RKO (cell line): ENCODE measurements at places on chromosomes 4 and X.

- DNase-seq = no peak
Observed at GRCh38 chr4:1539859-1540600, 133.8 kb upstream of the NKX1-1 start.

DNA sequence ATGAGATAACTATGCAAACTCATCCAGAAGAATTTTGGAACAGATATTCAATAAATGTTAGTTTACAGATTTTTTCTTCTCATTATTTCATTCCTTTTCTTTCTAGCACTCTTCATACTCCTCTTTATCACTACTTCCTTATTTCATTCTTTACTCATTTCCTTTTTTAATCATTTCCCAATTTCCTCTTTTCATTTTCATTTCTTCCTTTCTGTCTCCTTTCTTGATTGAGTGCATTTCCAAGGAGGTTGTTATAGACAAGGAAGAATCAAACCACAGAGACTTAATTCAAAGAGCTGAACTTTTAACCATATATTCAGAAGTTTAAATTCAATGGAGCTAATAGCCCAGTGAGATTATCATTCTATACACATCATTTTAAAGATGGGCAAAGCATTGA, 600.7 kb downstream of the ARAP2 start:
- no peak for DNase-seq

- no peak for DNase-seq
Observed at GRCh38 chr4:54060116-54060515, 4.3 kb downstream of the CHIC2 start.

DNA sequence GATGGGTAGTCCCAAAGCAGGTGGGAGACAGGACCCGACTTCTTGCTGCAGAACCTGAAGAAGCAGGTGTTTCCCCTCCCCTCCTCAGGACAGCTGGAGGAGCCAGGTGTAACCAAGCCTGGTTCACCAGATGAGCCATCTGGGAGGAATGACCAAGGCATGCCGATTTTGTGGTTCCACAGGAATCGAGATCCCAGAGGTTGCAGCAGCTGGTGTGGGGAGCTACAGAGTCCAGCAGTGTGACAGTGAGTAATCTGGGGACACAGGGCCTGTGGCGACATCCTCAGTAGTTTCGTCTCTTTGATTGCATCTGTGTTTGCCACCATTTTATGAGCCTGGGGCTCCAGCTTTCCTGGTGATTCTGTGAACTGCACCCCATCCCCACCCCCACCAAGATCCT, 2.6 kb upstream of the NDP start:
- no peak for DNase-seq

DNA sequence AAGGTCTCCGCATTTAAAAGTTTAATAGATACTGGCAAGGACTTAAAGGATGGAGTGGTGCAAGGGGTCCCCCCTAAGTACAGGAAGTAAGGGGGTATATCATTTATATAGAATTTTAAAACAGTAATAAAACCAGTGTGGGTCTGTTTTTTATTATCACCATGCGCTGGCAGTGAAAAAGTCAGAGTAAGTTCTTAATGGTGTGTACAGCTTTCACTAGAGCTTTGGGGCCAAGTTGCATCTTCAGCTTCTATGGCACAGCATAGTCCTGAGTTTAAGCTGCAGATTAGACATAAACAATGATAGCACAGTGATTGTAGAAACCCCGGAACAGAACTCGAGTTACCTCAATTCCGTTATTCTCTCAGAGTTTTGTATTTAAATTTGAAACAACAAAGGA, 27.6 kb downstream of the RHOH start:
- no peak for DNase-seq

DNA sequence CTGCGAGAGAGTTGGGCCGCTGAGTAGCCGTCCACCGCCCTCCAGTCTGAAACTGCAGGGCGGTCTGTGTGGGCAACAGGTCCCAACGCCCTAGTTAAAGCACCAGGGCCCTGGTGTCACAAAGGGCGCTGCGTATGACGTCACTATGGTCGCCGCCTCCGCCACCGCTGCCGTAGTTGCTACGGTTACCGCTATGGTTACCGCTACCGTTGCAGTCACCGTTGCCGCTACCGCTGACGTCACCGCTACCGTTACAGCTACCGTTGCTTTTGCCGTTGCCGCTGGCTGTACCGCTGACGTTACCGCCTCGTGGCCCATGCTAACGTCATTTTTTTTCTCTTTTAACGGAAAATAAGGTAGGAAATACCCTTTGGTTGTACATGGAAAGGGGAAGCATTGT, at the start of gene PPP1R2C:
PPP1R2C (minus strand) TSS at position 68 of the 400 bp plus-strand sequence. CDS start 84 bp downstream, outside the sequence.
- no peak for DNase-seq

GRCh38 chrX:3312109-3312508, 34.3 kb downstream of the MXRA5 start:
- no peak for DNase-seq

DNA sequence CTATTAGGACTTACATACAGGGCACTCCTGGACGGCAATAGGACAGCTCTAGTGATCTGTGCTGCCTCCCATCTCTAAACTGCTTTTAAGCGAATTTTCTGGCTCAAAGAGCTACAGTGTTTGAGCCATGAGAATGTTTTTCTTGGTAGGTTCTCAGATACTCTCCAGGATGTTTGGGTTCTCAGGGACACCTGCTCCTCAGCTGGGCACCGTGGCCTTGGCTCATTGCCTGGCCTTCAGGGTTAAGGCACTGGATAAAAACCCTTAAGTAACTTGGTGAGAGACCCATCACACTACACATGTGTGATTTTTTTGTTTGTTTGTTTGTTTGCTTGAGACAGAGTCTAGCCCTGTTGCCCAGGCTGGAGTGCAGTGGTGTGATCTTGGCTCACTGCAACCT, 38.5 kb upstream of the HERC5 start:
- DNase-seq = no peak

- peak; percentile 82 for DNase-seq
Observed at GRCh38 chrX:107676559-107677378, 48.5 kb downstream of the PRPS1 start.

DNA sequence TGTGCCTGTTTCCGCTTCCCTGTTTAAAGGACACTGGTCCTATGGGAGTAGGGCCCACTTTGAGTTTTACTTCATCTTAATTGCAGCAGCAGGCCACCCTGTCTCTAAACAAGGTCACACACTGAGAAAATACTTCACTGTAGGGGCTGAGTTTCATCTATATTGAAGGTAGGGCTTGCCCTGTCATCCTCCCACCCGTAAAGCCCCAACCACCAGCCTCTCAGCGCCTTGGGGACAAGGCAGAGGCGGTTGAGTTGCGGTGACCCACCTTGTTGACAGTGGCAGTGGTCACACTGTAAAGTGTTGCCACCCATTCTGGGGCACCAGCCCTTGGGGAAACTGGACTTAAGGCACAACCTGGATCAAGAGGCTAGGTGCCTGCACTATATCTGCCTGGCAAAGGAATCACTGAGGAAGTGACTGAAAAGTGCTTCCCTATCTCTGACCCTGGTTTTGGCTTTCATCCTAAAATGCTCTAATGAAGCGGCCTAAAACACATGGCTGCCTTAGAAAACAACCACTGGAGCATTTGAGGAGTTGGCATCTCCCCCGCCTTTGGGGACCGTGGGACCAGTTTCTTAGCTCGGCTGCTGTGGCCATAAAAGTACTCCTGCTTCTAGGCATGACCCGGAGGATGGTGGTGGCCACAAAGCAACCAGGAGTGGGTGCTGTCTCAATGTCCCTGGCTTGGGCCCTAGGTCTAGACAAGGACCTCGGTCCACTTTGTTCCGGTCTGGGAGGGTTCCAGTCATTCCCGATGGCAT, 7.8 kb upstream of the WDR1 start:
- DNase-seq = no peak

DNA sequence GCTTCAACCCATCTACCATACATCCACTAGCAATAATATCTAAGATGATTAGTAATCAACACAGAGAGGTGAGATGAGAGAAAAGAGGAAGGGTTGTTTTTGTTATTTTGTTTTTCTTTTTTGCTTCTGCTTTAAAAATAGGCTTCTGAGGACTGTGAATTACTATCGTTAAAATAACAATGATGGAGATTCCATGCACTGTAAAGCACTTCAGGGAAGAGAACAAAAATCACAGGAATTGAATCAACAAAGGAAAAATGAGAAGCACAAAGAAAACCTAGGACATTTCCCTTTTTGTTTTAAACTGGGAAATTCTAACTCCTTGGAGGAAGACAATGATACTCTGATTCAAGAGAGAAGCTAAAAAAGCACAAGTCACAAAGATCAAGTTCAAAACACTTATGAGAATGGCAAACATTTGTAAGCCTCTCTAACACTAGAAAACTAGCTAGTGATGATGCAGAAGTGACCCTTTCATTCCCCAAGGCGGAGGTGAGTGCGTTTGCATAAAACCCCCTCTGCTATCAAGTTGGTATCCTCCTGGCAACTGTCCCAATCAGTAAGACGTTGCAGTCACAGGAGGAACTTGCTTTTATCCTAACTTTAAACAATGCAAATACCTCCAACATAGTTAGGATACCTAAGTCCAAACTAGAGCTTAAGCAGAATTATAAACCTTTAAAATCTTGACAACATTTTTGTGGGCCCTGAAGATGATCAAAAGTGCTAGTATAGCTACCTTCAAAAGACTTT, 308.5 kb downstream of the CAMK2D start:
- DNase-seq = no peak

- DNase-seq = peak; percentile 69
Observed at GRCh38 chrX:130916636-130917422, 13.8 kb upstream of the ENOX2 start.

DNA sequence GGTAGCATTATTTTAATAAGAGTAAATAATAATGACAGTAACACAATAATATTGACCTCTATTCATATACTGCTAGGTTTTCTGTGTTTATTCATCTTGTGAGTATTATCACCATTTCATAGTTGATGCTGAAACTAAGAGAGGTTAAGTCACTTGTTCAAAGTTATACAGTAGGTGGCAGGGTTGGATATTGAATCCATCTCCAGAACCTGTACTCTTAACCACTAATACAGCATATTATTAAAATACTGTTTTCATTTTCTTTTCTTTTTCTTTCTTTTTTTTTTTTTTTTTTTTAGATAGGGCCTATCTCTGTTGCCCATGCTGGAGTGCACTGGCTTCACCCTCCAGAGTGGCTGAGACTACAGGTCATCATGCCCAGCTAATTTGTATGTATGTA, 7.1 kb upstream of the ELF2 start:
- DNase-seq = peak; percentile 39

GRCh38 chrX:38841750-38842149, 40.5 kb downstream of the MID1IP1 start:
- no peak for DNase-seq

DNA sequence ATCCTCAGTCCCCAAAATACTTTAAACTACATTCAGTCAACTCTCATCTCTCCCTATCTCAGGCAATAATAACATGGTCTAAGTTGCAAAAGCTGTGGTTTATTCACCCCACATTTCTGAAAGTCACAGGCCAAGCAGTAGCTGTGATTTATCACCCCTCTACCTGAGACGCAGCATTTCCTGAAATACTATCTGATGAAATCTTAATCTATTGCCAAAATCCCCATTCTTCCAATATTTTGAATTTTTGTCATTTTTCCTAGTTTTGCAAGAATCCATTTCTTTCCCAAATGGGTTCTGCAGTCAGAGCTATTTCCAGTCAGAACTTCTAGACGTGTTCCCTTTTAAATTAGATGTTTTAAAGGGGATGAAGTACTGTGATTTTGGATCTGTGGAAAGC, 148.3 kb downstream of the BANK1 start:
- no peak for DNase-seq

DNA sequence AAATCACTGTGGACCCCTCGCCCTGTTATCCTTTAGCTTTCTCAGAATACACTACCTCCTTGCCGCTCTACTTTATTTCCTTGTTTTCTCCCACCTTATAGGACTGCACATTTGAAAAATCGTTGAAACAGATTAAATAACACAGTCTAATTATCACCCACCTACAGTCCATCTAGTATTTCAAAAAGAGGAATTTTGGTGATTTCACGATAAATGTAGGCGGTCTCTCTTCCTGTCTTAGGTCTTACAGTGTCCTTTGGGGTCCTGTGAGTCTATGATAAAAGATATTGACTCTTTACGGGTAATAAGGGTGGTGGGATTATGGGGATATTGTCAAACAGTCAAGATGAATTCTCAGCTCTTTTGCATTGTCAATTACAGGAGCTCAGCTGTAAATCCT, 2.4 kb upstream of the TBL1X start:
- no peak for DNase-seq

GRCh38 chr4:15938640-15939039, at the start of gene FGFBP1:
FGFBP1 (minus strand) TSS chr4:15938740; CDS start chr4:15936632, 2,108 bp downstream.
- DNase-seq = no peak

- no peak for DNase-seq
Observed at GRCh38 chrX:129983575-129984110, 1.2 kb downstream of the BCORL1 start.

- DNase-seq = no peak
Observed at GRCh38 chr4:137312257-137312656, 220.0 kb downstream of the PCDH18 start.

DNA sequence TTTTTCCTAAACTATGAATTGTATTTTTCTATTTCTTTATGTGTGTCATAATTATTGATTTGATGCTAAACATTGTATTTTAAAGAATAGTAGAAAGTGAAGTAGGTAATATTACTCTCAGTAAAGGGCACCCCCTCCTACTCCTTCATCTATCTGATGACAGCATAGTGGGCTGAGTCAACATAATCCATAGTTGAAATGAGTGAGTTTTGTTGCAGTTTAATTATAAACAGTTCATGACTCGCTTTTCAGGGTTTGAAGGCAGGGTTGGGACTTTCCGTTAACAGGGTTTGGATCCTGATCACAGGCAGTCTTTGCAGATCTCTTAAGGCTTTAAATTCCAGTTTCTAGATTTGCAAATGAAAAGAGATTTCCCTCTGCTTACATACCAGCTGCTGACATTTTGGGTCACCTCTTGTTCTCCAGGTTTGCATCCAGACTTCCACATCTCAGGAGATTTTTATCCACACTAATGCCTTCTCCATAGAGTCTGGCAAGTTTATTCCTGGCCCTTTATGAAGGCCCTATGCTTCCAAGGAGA, 54.0 kb upstream of the TACR3 start:
- no peak for DNase-seq

- no peak for DNase-seq
Observed at GRCh38 chr4:158814636-158815330, 46.0 kb downstream of the FNIP2 start.

DNA sequence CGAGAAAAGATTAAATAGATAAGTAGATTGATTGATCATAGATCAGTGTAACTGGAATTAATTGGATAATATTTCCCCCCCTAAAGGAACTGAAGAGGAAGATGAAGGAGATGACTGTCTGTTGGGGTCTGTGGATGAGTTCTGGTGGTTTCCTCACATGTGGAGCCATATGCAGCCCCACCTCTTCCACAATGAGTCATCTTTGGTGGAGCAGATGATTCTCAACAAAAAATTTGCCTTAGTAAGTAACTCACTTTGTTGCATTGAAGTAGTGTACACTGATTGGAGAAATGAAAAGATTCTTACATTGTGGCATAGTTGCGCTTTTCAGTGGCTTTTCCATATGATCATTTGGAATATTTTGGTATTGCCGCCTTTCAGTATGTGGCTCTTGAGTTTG, 80.4 kb downstream of the NDST3 start:
- DNase-seq = no peak

GRCh38 chr4:77538144-77538543, 67.5 kb upstream of the CXCL13 start:
- DNase-seq = no peak

- DNase-seq = no peak
Observed at GRCh38 chr4:13794819-13795565, 167.5 kb upstream of the BOD1L1 start.

GRCh38 chr4:185535612-185536410, 504 bp upstream of the PDLIM3 start:
- DNase-seq = no peak
